ENCODE measurements at places on chromosomes 12 and 14.

DNA sequence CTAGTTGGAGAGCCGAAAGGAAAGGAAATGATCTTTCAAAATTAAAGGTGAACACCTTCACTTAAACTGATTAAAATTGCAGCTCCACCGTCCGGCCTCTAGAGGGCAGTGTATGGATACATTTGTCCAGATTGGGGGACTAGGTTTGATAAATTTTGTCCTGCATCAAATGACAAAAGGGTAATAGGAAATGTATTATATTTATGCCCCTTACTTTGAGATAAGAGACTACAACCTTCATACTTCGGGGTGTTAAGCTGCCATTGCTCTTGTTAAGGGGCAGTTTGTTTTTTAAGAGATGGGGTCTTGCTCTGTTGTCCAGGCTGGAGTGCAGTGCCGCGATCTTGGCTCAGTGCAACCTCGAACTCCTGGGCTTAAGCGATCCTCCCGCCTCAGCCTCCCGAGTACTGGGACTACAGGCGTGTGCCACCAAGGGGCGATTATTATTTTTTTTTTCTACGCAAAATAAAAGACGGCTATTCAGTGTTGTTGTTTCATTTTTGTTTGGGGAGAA is 818 bp upstream of the SUOX start:
- DNase-seq: peak; percentile 73

GRCh38 chr12:14256555-14257169 is 108.8 kb upstream of the ATF7IP start:
- DNase-seq: peak; percentile 73

DNA sequence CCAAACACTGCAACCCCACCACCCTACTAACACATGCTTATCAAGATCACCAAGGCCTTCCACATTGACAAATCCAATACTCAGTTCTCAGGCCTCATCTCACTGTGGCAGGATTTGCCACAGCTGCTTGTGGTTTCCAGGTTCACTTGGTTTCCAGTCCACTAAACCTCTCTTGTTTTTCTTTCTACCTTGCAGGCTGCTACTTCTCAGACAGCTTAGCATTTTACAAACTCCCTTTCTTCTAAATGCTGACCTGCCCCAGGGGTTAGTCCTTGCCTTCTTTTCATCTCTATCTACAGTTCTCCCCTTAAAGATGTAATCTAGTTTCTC is 84.1 kb downstream of the BCAT1 start:
- no peak for DNase-seq

DNA sequence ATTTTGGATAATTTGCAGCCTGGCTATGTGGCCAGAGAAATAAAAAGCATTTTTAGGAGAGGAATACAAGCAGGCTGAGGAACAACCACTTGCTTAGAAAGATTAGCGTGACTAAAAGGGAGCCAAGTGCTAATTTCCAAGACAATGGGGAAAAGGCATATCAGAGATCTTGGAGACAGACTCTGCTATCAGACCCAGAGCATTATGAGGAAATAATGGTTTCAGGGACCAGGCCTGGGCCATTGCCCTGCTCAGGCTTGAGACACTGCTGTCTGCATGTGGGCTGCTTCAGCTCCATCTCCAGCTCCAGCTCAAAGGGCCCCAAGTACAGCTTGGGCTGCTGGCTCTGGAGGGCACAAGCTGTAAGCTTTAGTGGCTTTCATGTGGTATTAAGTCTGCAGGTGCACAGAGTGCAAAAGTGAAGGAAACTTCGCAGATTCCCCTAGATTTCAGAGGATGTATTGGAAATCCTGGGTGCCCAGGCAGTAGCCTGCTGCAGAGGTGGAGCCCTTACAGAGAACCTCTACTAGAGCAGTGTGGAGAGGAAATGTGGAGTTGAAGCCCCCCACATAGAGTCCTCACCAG is 449.2 kb downstream of the ZFP36L1 start:
- DNase-seq: no peak

GRCh38 chr14:96739200-96739910 is 57.8 kb upstream of the VRK1 start:
- no peak for DNase-seq

GRCh38 chr12:18966954-18967353 is 162.6 kb upstream of the PLEKHA5 start:
- DNase-seq: no peak

DNA sequence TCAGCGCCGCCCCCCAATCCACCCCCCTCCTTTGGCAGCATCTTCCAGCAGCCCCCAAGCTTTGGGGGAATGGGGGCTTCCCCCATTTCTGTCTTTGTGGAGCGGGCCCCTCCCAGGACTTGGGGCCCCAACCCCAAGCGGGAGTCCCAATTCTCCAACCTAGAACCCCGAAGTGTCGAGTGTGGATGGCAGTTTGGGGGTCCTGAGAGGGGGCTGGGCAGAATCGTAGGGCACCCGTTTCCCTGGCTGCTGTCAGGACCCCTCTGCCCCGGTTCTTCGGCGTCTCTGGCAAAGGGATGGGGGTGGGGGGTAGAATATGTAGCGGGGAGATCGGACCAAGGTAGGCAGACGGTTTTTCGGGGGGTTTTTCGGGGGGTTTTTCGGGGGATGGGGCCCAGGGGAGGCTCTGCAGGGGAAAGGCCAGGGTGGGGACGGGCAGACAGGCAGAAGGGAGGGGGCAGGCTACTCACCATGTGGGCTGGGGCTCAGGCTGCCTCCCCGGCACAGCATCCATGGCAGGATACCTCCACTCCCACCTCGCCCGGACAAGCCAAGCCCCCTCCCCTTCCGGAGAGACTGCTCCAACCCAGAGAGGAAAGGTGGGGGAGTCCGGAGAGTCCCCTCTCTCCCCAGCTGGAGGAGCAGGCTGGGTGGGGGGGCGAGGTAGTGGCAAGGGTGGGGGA is 739 bp downstream of the JPH4 start:
- no peak for DNase-seq

GRCh38 chr12:5376591-5377207 is 55.2 kb upstream of the NTF3 start:
- DNase-seq: no peak

DNA sequence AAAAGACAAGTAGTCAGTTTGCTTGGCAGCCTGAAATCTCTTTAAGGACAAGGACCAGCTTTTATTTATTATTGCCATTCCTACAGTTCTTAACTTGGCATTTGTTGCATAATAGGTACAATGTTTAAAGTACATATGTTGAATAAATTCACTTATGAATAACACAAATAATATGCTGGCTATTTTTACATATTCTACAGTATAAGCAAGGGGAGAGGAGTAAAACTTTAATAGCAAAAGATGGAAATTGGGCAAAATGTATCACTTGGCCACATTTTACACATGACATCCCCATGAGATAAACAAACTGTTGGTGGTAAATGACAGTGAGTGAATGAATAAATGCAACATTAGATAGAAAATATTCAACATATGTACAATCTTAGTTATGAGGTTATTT is 333.1 kb downstream of the DIO2 start:
- DNase-seq: no peak

DNA sequence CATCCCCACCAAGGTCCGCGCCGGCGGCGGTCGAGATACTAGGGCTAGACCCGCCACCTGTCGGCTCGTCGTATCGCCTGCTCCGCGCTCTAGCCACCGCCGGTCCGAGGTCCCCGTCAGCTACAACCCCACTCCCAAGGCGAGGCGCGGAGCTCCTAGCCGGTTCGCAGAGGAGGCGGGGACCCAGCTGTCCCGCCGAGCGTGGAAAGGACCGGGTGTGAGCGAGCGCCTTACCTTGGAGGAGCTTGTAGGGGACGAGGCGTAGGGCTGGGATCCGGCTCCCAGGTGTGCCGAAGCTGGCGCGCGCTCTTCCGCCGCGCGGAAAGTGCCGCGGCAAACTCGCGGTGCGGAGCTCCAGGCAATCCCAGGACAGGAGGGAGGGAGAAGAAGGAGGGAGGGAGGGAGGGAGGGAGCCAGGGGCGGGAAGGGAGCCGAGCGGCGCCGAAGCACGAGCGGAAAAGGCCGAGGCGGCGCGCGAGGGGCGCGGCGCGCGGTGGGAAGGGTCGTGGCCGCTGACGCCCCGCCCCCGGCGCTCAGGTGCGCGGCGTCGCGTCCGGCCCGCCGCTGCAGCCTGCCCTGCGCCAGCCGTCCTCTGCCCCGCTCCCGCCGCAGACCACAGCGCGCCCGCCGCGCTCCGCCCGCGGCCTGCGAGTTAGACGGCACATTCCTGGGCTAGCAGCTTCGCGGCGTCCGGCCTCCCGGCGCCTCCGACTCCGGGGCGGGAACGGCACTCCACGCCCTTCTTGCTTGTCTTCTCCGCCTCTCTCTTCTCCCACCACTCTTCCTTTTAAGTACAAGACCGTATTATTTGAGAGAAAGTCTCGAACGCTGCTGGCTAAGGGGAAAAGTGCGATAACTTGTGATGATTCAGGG is at the start of gene PAWR:
PAWR (minus strand) TSS at position 327 of the 873 bp plus-strand sequence. CDS start 720 bp downstream, outside the sequence.
- DNase-seq: peak; percentile 84

- no peak for DNase-seq
Observed at GRCh38 chr14:94029265-94029664, 3.1 kb downstream of the OTUB2 start.

- DNase-seq: no peak
Observed at GRCh38 chr14:54191846-54192245, 205.0 kb upstream of the CDKN3 start.

GRCh38 chr14:81449576-81449975 is 49.5 kb upstream of the STON2 start:
- no peak for DNase-seq

GRCh38 chr12:68959143-68959858 is 26.3 kb upstream of the CPM start:
- DNase-seq: no peak

GRCh38 chr12:108939594-108939993 is 59.7 kb downstream of the DAO start:
- peak; percentile 36 for DNase-seq

GRCh38 chr14:93230539-93230938 is 23.5 kb downstream of the UBR7 start:
- no peak for DNase-seq

DNA sequence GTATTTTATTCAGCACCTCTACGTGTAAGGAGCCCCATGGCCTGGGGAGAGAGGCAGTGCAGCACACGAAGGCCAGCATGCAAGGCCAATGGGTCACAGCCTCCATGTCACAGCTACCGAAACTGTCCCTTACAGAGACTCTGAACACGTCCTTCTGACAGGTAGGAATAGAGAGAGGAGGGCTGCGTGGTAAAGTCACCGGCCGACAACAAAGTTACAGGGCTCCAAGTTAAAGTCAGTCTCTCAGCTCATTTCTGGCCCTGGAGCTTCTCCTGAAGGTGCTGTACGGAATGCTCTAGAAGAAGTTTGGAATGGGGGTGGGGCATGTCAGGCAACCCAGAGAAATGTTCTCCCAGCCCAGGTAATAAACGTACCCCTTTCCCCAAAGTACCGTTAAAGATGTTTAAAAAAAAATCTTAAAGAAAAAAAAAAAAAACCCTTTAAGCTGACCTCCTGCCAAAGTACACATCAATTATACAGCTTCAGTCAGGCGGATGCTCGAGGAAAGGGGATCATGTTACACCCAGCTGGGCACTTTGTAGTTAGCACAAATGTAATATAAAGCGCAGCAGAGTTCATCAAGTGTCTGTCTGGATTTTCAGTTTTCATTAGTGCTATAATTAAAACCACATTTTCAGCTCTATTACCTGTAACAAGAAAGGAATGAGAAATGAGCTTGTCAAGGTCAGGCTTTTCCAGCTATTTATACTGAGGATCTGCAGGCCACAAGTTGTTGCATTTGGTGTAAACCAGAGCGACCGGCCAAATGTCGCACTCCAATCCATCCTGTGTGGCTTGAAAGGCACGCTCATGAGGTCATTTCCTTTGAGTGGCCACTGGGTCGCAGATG is 53.3 kb upstream of the CDKN3 start:
- DNase-seq: no peak

DNA sequence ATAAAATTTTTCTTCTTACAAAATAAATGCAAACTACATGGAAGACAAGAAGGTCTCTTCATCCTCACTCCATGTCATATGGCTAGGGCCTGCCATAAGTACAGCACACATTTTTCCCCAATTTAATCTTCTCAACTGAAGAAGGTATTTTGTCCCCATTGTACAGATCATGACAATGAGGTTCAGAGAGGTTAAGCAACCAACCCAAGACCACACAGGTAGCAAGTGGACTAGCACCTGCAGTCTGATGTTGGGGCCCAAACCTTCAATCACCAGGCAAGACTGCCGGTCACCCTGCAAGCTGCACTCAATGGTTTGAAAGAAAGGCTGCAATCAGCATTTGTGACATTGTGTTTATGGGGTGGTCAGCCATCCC is 6.5 kb upstream of the MEG3 start:
- no peak for DNase-seq

GRCh38 chr12:6384499-6385436 is 806 bp downstream of the LTBR start:
- no peak for DNase-seq

- DNase-seq: peak; percentile 60
Observed at GRCh38 chr12:46217541-46218321, 51.1 kb downstream of the SLC38A1 start.
